ENCODE measurements at places on chromosomes 6 and 20. TPM values are rescaled to one million over a fixed set of nuclear protein-coding genes. Genes with fewer than 3 reads are reported as not detected.

DNA sequence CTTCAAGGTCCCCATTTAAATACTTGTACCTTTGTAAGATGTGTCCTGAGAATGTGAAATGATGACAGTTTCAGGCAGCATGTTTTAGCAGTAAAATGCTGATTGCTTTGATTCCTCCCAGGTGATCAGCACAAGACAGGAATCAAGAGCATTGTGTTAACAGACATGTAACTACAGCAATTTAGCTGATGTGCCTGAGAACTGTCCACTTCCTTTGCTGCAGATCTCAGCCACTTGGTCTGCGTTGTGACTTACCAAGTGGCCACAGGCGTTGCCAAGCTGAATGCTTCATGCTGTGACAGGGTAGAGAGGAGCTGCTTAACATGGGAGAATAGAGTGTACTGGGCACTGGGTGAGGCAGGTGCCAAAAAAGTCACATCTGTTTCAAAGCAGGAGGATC lies 767.0 kb upstream of the POU3F2 start:
- H3K36me3 ChIP-seq = no peaks in the 10 kb centered on the region
- H3K27me3 ChIP-seq = no peaks in the 10 kb centered on the region
- H3K4me1 ChIP-seq = no peaks in the 10 kb centered on the region
- no peak overlapping the region for H3K27ac ChIP-seq
- DNase-seq = no peak
- H3K4me3 ChIP-seq = no peak overlapping the region

DNA sequence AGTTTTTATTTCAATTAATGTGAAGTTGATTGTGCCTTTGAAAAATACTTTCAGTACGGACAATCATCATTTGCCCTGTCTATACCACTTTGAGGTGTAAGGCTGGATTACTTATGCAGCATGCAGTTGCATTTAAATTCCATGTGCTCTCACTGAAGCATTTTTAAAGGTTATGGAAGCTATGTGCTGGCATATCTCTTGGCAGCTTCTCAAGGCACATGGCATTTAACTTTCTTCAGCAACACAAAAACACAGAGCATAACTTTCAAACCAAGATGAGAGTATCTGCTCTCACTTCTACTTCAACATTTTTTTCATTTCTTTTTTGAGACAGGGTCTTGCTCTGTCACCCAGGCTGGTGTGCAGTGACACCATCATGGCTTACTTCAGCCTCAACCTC lies 360.6 kb upstream of the RUNX2 start:
- no peaks in the 10 kb centered on the region for H3K27me3 ChIP-seq
- H3K27ac ChIP-seq = no peak overlapping the region
- no peak for DNase-seq
- H3K36me3 ChIP-seq = no peaks in the 10 kb centered on the region

GRCh38 chr6:70507161-70507560 lies 59.6 kb upstream of the SDHAF4 start:
- no peak for DNase-seq
- H3K4me1 ChIP-seq = no peaks in the 10 kb centered on the region
- H3K4me3 ChIP-seq = no peak overlapping the region
- H3K27me3 ChIP-seq = no peaks in the 10 kb centered on the region

DNA sequence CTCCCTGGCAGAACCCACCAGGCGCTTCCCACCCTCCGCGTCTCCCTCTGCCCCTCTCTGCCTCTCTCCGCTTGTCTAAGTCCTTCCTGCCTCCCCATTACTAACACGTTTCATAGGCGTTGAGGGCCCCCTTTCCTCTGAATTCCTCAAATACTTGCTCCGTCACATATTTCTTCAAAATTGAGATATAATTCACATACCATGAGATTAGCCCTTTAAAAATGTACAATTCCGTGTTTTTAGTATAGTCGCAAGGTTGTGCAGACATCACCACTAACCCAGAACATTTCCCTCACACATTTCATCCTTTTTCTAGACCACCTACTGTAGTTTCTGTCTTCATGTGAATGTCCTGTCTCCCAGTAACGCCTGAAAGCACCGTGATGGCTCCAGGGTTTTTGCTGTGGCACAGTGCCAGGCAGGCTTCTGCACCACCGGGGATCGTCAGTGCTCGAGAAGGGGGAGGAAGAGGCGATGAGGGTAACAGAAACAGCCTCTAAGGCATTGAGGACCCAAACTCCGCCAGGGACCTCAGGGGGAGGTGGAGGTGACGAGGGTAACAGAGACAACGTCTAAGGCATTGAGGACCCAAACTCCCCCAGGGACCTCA lies 141.9 kb upstream of the SNX9 start:
- no peak overlapping the region for H3K27ac ChIP-seq
- no peaks in the 10 kb centered on the region for H3K27me3 ChIP-seq
- no peaks in the 10 kb centered on the region for H3K36me3 ChIP-seq
- H3K4me1 ChIP-seq = peaks cover 6% of the 10 kb centered on the region

- no peak overlapping the region for H3K27ac ChIP-seq
- H3K27me3 ChIP-seq = no peaks in the 10 kb centered on the region
- no peak for DNase-seq
- peaks cover 27% of the 10 kb centered on the region for H3K4me1 ChIP-seq
- no peaks in the 10 kb centered on the region for H3K36me3 ChIP-seq
Observed at GRCh38 chr6:53524455-53524815, 20.5 kb downstream of the GCLC start.

DNA sequence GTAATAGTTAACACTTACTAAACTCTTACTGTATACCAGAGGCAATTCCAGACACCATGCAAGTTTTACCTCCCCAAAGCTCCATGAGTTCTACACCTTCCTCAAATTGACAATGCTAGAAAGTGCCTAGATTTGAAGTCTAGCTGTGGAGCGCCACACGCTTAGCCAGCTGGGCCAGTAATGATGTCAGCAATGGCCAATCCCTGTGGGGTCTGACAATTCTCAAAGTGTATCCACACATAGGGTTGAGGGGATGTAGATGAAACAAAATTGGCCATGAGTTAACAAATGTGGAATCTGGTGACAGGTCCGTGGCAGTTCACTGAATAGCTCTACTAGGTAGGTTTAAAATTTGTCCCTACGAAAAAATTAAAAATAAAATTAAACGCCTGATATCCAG lies 1.3 kb downstream of the ZNF343 start:
- no peak for DNase-seq
- H3K36me3 ChIP-seq = no peaks in the 10 kb centered on the region

- peaks cover 7% of the 10 kb centered on the region for H3K4me1 ChIP-seq
- no peak overlapping the region for H3K27ac ChIP-seq
- no peak for DNase-seq
- H3K36me3 ChIP-seq = peaks cover 74% of the 10 kb centered on the region
- no peaks in the 10 kb centered on the region for H3K27me3 ChIP-seq
- H3K4me3 ChIP-seq = no peak overlapping the region
Observed at GRCh38 chr20:5945963-5946362, 4.4 kb downstream of the TRMT6 start.

DNA sequence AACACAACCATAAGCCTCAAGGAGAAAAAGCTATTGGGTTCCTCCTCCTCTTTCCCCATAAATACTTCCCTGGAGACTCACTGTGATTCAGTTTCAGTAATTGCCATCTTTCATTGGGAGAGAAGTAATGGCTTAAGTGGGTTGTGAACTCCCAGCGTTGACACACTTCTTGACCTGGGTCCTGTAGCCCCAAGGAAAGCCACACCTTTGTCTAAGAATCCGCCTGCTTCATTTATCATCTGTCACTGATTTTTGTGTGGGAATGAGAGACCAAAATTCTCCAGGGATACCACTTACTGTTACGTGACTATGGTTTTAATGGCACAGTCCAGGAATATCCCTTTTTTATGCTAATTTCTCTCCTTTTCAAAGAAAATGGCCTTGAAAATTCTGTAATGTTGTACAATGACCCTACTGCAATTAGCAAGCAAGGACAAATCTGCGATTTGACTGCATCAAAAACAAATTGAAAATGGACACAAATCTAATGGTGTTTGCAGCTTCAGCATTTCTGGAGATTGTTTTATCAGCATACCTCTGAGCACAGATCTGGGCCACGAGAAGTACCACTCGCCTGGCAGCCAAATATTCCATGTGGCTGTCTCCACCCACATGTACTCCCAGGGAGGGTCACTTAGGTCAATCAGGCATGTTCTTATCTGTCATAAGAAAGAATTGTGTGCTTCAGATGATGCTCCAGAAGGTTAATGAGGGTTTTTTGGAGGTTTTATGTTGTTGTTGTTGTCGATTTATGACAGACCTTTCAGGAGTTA lies 29.8 kb downstream of the DCBLD1 start:
- H3K27ac ChIP-seq = no peak overlapping the region
- H3K36me3 ChIP-seq = no peaks in the 10 kb centered on the region
- H3K27me3 ChIP-seq = no peaks in the 10 kb centered on the region
- H3K4me1 ChIP-seq = no peaks in the 10 kb centered on the region
- DNase-seq = no peak
- H3K4me3 ChIP-seq = no peak overlapping the region

GRCh38 chr6:112660626-112661025 lies 313.5 kb downstream of the RFPL4B start:
- H3K27me3 ChIP-seq = no peaks in the 10 kb centered on the region
- H3K4me3 ChIP-seq = no peak overlapping the region
- no peaks in the 10 kb centered on the region for H3K36me3 ChIP-seq
- H3K4me1 ChIP-seq = no peaks in the 10 kb centered on the region
- H3K27ac ChIP-seq = no peak overlapping the region

DNA sequence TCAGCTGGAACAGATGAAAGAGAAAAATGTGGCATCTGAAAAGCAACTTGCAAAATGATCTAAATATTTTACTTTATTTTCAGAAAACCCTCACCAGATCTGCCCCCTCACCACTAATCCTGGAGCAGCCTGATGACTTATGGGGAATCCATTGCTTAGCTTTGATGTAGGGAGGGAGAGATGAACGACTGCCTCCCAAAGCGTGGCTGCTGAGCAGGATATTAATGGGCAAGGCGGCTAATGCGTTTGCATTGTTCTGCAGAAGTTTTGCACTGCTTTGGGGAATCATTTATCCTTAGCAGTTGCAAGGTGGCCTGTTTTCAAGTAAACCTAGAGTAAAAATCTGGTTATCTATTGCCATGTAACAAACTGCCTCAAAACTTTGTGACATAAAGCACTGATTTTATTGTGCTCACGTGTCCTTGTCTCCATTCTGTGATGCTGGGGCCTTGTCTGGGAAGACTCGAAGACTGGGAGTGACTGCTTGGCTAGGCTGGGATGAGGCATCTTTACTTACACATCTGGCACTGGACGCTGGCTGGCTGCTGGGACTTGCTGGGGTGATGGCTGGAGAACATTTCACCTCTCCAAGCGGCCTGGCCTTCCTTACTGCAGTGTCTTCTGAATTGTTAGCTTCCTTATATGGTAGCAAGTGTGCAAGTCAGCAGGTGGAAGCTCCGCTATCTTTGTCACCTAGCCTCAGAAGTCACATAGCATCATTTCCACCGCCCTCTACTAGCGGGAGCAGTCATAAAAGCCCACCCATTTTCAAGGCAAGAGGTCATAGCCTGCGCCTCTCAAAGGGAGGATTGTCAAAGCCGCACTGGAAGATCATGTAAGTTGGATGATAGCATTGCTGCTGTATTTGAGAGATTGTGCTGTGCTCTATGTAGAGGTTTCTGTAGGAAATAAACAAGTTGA lies 313.2 kb downstream of the NRN1 start:
- DNase-seq = no peak
- no peaks in the 10 kb centered on the region for H3K36me3 ChIP-seq
- H3K4me1 ChIP-seq = peaks cover 35% of the 10 kb centered on the region
- no peak overlapping the region for H3K27ac ChIP-seq

The ZSCAN26 gene
- total RNA-seq = 17.0 TPM

The MPIG6B gene
- total RNA-seq = 0.88 TPM

The GPR6 gene
- not detected for total RNA-seq

The VWA7 gene
- total RNA-seq = 0.80 TPM

The HEY2 gene
- total RNA-seq = 0.61 TPM

The KCTD20 gene
- total RNA-seq = 45.4 TPM

The HDAC2 gene
- total RNA-seq = 40.2 TPM

Data from esophagus squamous epithelium (tissue), 5 donors.